H7 (cell line): ENCODE measurements at places on chromosomes 2 and 18. TPM values are rescaled to one million over a fixed set of nuclear protein-coding genes. Genes with fewer than 3 reads are reported as not detected.

GRCh38 chr2:31874071-31874470 is 136.7 kb downstream of the MEMO1 start:
- DNase-seq = no peak

DNA sequence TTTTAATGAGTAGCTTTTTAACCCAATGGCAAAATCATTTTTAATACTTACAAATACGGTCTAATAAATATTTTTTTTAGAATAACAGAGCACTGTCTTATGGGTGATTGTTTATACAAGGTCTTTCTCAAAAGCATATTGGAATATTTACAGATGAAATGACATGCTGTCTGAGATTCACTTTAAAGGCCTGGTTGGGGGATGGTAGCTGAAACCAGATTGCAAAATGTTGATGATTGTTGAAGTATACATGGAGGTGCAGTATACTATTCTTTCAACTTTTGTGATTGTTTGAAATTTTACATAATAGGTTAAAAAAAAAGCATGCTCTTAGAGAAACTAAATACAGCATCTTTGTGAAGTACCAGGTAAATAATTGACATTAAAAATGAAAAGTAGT is 111.2 kb downstream of the FMNL2 start:
- no peak for DNase-seq

DUSP2 gene
- 2.0 and 3.6 TPM in 2 replicates for total RNA-seq

DNA sequence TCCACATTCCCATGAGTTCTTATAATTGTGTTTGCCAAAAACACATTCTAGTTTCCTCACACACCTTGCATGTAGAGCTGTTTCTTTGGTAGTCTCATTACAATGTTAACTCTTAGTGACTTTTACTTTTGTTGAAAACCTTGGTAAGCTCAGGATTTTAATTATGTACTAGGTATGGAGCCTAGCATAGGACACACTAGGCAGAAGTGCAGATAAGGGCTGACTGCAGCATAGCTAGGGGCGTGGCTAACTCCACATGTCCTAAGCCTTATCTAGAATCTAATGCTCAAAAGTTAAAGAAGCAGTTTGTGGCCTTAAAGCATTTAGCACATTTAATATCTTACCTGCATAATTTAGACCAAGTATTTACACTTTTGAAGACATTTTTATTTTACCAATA is 153.7 kb upstream of the FBXO11 start:
- DNase-seq = no peak

DNA sequence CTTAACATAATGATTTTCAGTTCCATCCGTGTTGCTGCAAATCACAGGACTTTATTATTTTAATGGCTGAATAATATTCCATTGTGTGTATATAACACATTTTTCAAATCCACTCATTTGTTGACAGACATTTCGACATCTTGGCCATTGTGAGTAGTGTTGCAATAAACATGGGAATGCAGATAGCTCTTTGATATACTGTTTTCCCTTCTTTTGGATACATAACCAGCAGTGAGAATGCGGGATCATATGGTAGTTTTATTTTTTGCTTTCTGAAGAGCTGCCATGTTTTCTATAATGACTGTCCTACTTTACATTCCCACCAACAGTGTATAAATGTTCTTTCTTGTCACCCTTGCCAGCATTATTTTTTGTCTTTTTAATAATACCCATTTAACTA is 420.3 kb upstream of the CHAC2 start:
- DNase-seq = no peak

LRRTM1 gene
- 0.37 and 2.7 TPM in 2 replicates for total RNA-seq

STON1 gene
- 5.1 and 9.0 TPM in 2 replicates for total RNA-seq

DNA sequence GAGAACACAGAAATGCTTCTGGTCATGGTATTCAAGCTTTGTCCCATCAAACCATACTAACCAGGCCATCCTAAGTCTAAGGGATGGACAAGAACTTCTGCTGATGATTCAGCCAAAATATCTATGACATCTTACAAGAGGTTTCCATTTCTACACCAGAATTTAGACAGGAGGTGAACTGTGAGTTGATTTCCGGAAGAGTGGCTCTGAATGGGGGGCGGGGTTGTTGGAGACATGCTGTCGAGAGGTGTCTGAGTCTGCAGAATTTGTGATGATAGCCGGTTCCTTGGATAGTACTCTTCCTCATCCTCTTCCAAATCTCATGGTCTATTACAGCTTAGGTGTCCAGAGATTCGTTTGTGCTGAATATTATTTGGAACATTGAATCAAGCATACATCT is 408.7 kb upstream of the TCF4 start:
- no peak for DNase-seq

SERPINB2 gene
- total RNA-seq = not detected in 2 replicates

ERFE gene
- total RNA-seq = 8.8 and 11.2 TPM in 2 replicates

DNA sequence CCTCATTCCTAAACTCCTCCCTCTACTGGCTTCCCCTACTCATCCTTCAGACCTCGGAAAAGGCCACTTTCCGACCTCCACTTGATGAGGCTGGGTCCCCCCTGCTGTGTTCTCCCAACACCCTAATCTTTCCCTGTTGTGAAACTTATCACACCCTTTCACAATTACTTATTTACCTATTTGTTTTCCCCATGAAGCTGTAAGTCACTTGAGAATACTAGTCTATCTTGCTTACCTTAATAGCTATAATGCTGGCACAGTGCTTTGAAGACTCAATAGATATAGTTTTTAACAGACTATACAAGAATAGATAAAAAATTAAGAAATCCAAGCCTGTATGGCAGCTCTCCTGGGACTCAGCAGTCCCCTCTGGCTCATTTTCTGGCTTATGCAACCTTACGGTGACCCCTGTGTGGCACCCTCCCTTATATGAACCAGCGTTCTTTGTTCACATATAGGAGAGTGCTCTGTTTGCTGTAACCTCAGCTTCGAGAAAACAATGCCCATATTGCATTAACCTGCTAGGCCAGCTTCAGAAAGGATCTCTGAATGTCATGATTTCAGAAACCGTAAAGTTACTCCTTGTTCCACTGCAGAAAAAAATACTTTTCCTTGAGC is 220.4 kb upstream of the PKDCC start:
- no peak for DNase-seq

BMP10 gene
- total RNA-seq = not detected in 2 replicates

- DNase-seq = no peak
These were observed 125.8 kb upstream of the EFEMP1 start for GRCh38 chr2:56049233-56049845.

CHRND gene
- total RNA-seq = not detected in 2 replicates

GRCh38 chr2:73841912-73842738 is 13.4 kb downstream of the STAMBP start:
- no peak for DNase-seq

DNA sequence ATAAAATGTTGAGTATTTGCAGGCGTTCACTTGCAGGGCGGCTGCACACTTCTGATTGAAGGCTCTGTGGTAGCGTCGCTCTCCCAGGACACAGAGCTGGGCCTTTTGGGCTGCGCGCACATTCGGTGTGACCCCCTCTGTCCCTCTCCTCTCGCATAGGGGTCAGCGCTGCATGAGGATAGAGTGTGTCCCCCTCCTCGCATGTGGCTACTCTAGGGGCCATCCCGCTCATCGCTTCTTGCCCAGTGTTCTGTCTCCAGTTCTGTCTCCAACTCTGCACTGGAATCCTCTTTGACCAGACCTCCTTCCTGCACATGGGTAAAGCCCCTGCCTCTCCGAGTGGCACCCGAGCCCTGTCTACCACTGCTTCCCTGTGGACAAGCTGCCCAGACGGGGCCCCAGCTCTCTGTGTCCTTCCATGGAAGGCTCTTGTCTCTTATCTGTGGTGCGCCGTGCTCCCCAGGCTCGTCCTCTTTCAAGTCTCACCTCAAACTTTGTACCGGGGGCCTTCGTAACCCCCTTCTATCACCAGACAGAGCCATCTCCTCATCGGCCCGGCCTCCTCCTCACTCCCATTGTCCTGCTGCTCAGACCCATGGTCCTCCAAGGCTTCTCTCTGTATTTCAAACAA is 278.0 kb upstream of the HDAC4 start:
- no peak for DNase-seq

GRCh38 chr18:56643381-56643780 is 5.0 kb upstream of the TXNL1 start:
- DNase-seq = no peak

DNA sequence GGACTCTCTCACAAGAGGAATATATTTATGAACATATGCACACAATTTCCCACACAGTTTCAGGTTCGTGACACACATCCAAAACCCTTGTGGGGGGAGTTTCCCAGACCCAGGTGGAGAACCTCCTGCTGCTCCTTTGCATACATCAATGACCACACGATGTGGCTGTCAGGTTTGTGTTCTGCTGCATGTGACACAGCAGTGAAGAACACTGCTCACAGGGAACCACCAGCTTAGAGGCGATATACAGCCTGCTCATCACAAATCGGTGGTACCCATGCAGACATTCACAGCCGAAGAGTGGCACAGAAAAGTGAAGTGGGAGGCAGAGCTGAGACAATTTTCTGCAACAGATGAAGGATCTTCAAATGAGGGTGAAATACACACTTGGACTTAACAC is 175.6 kb upstream of the ZFP36L2 start:
- no peak for DNase-seq

PAX3 gene
- total RNA-seq = not detected in 2 replicates

DNA sequence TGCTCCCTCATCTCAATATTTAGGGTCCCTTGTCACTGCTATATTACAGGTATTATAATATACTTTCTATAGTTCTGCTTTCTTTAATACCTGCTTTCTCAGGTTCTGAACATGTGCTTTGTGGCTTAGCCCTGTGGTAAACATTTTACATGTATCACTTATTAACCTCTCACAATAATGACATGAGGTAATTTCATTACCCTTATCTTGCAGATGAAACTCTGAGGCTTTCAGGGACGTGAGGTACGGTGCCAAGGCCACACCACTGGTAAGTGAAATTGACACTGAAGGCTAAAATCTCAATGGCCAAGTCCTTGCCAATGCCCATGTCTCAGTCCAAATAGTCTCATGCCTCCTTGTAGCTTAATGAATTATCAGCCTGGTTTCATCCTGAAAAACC is 21.7 kb downstream of the LINC00305 start:
- no peak for DNase-seq

DNA sequence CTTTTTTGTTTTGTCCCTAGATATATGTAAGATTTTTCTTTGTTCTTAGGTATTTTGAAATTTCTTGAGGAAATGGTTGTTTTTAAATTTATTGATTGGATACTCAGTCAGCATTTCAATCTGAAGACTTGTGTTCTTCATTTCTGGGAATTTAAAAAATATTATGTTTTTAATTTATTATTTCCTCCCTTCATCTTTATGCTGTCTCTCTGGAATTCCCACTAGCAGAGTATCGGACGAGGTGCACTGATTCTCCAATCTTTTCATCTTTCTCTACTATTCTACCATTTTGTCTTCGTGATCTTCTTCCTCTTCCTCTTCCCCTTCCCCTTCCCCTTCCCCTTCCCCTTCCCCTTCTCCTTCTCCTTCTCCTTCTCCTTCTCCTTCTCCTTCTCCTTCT is 12.3 kb downstream of the SCTR start:
- no peak for DNase-seq

DNA sequence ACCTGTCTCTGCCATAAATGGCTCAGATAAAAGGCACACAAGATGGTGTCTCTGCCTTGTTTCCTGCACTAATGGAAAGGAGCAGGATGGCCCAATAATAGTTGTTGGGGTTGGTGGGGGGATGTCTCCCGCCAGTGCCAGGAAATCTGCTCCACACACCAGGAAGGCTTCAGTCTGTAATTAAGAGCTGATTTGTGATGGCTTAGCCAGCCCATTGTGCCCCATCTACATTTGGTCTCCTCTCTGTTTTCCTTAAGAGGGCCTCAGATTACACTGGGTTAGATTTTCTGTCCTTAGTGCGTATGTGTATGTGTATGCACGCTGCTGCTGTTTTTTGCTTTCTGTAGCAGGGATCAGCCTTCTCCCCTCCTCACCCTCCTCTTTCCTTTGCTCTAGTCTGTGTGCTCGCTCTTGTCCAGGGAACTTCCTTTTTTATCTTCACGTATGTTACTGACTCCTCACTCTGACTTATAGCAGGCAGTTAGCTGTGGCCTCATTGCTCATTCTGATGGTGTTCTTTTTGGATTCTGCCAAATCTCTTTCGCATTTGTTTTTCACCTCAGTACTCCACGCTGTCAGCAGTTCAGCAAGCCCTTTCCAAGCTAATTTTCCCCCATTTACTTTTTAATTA is 33.4 kb upstream of the MGAT5 start:
- no peak for DNase-seq

CLEC4F gene
- total RNA-seq = not detected in 2 replicates

TMEM17 gene
- total RNA-seq = 1.1 and 1.7 TPM in 2 replicates

PLGLB2 gene
- total RNA-seq = not detected in 2 replicates

RAPGEF4 gene
- total RNA-seq = 0.69 and 0.78 TPM in 2 replicates

DNA sequence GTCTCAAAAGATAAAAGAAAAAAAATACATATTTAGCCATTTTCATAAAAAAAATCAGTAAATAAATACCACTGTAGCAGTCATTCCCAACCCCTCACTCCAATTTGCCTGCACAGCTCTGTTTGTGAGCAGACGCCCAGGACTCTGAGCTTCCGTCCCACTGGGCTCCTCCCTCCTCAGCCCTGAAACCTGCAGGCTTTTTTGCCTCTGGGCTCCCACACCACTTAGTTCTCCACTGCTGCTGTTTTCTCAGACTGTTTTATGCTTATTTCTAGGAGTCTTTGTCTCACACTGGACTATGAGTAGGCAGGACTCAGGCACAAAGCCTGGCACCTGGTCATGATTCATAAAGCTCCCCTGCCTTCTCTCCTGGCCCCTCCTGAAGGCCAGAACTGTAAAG is 6.1 kb upstream of the CXCR1 start:
- no peak for DNase-seq

CXCR4 gene
- total RNA-seq = 9.6 and 62.1 TPM in 2 replicates

RNF149 gene
- 17.9 and 29.9 TPM in 2 replicates for total RNA-seq

- no peak for DNase-seq
These were observed 135.9 kb downstream of the NCK2 start for GRCh38 chr2:105880637-105881036.

ZNF24 gene
- total RNA-seq = 29.4 and 32.8 TPM in 2 replicates

DNA sequence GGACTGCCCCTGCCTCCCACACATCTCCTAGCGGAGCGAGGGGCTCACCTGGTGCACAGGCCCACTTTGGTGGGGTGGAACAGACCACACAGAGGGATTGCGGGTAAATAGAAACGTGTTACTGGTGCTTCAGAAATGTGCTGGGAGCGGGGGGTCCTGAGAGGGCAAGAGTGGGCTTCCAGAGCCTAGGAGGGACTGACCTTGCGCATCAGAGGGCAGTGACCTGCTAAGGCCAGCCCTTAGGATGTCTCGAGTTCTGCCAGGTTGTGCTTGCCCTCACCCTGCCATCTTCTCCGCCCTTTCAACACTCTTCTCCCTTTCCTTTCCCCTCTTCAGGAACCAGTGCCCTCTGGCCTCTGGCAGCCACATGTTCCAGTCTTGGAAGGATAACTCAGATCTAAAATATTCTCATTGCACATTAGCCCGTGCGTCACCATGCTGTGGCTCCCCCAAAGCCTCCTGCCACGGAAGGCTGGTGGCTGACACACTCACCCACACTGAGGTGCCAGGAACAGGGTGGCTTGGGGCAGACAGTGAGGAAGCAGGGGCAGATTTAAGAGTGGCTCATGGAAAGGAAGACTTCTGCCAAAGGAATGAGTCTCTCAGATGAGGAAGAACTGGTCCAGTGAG is 89.6 kb downstream of the MCFD2 start:
- DNase-seq = no peak

DOK6 gene
- total RNA-seq = 0.45 and 2.5 TPM in 2 replicates

GRCh38 chr2:45910473-45911060 is 259.1 kb downstream of the PRKCE start:
- DNase-seq = no peak
